ENCODE measurements at places on chromosomes 6 and 20.

- DNase-seq = no peak
Observed at GRCh38 chr20:10375191-10375590, 58.8 kb downstream of the MKKS start.

DNA sequence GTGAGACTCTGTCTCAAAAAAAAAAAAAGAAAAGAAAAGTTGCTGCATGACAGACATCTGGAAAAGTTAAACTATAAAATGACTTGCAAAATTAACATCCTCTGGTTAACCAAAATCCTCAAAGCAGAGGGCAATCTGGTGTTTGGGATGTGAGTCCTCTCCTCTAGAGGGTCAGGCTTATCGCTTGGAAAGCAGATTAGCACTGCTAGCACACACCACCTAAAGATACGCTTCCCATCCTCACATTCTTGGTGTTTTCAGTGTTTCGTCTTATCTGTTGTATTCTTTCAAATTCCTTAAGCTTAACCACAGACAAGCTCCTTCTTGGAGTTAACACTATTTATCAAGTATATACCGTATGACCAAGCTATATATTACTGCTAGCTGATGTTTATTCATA, 198.0 kb downstream of the SOX4 start:
- no peak for DNase-seq

GRCh38 chr20:1295276-1295930, 29.3 kb downstream of the SNPH start:
- no peak for DNase-seq

DNA sequence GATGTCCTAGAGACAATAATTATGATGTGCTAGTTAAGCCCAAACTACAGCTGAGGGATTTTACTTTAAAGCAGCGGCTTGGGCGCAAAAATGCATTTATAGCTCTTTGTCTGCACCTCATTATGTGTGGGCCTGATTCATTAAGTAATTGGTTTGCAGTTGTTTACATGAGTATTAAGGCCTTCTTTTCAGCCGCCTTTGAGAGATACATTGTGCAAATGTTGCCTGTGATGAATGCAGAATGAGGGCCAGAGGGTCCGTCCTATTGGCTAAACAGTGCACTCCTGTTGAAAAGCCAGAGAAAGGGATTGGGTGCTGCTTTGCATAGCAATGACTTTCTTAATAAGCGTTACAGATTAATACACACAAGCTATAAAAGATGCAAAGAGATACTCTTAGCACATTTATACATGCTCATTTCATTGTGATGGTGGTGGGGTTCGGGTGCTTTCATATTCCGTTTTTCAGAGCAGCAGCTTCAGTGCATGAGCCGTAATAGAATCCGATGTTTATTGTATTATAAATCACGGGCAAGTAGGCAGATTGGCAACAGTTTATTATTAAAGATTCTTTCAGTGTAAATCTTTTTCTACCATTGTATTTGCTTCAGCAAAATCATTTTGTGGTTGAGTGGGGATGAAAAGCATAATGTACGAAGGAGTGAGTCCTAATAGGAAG, 68.2 kb upstream of the XRN2 start:
- no peak for DNase-seq

- no peak for DNase-seq
Observed at GRCh38 chr6:21371061-21371460, 222.5 kb upstream of the SOX4 start.

GRCh38 chr6:144564202-144564601, 279.1 kb downstream of the UTRN start:
- DNase-seq = no peak

DNA sequence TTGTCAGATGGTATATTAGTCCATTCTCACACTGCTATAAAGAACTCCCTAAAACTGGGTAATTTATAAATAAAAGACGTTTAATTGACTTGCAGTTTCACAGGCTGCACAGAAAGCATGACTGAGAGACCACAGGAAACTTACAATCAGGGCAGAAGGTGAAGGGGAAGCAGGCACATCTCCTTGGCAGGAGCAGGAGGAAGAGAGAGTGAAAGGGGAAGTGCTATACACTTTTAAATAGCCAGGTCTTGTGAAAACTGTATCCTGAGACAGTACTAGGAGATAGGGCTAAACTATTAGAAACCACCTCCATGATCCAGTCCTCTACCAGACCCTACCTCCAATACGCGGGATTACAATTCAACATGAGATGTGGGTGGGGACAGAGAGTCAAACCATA, 193.9 kb upstream of the KCNG1 start:
- no peak for DNase-seq

DNA sequence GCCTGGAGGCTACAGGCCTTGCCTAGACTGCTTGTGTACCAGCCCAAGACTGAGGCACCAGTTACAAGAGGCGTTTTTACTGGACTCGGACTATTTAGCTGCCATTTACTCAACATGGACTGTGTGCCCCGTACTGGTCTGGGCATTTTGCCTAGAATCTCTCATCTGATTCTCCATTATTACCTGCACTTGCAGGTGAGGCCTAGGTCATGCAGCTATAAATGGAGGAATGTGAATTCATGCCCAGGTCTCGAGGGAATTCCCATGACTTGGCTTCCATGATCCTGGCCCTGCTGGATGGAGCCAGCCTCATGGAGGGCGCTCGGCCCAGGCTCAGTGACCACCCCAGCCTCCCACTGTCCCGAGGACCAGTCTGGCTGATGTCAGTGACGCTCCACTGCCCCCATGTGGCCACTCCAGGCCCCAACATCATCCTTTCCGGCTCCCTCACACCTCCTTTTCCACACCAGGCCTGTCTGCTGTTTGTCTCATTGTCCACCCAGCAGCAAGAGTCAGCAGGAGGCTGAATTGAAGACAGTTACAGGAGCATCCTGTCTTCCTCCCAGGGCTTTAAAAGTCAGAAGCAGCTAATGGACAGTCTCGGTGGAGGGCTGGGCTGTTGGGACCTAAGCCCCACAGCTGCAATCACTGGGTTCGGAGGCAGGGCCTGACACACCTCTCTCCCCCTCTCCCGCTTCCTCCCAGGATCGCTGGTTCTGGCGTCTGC, 8.7 kb downstream of the MMP24OS start:
- no peak for DNase-seq

DNA sequence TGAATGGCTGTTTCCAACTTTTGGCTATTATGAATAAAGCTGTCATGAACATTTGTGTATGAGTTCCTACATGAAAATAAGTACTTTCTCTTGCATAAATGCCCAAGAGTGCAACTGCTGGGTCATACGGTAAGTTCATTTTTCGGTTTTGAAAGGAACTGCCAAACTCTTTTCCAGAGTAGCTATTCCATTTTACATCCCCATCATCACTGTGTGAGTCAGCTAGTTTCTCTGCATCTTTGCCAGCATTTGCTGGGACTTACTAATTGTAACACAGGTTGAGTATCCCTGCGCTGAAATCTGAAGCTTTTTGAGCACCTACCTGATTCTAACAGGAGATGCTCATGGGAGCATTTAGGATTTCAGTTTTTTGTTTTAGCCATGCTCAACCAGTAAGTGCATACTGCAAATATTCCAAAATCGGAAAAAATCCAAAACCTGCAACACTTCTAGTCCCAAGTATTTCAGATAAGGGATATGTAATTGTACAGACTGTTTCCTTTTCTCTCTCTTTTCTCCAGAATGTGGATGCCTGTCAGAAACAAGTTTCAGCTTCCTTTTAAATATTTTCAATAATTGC, 118.4 kb downstream of the DTNBP1 start:
- no peak for DNase-seq

DNA sequence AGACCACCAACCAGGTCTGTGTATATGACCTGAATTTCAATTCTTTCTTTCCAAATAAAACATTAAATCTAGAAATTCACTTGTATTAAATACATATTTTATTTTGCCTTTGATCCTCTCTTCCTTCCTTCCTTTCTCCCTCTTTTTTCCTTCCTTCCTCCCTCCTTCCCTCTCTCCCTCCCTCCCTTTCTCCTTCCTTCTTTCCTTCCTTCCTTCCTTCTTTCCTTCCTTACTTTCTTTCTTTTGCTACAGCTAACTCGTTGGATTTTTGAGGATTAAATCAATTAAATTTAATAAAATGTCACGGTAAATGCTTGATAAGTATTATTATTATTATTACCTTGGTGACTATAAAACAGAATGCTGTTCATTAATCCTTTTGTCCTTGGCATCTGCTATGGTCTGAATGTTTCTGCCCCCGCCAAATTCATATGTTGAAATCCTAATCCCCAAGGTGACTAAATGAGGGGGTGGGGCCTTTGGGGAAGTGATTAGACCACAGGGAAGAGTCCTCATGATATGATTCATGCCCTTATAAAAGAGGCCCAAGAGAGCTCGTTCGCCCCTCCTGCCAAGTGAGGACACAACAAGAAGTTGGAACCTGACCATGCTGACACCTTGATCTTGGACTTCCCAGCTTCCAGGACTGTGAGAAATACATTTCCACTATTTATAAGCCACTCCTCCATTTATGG, 67.6 kb upstream of the BTBD3 start:
- DNase-seq = no peak

GRCh38 chr6:170232186-170233002, 58.5 kb downstream of the DLL1 start:
- DNase-seq = no peak

DNA sequence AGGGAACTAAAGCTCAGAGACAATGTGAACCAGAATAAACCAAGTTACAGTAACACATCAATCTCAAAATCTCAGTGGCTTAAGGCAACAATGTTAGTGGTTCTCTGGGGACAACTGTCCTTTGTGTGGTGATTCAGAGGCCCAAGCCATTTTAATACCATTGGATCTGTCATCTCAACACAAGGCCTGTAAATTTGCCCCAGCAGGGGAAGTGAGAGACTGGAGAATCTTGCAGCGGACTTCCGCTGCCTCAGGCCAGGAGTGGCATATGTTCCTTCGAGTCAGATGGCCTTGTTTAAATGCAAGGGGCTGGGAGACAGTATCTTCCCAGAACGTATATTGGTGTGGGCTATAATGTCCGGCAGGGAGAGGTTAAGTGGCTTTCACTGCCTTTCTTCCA, 126.0 kb downstream of the CD83 start:
- DNase-seq = no peak

- DNase-seq = no peak
Observed at GRCh38 chr20:6530254-6530653, 237.2 kb upstream of the BMP2 start.

DNA sequence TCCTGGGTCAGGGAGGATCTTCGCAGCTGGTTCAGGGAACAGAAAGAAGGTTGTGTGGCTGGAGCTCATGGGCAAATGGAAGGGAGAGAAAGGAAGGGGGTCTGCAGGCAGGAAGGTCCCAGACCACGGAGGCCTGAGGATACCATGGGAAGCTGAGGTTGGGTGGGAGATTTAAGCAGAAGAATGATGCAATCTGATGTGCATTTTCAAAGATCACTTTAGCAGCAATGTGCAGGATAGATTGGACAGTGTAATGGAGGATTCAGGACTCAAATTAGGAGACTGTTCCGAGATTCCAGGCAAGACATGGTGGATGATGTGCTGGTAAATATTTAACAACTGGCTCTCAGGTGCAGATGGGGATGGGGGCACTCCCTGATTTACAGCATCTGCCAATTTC, 5.8 kb upstream of the RRBP1 start:
- no peak for DNase-seq

DNA sequence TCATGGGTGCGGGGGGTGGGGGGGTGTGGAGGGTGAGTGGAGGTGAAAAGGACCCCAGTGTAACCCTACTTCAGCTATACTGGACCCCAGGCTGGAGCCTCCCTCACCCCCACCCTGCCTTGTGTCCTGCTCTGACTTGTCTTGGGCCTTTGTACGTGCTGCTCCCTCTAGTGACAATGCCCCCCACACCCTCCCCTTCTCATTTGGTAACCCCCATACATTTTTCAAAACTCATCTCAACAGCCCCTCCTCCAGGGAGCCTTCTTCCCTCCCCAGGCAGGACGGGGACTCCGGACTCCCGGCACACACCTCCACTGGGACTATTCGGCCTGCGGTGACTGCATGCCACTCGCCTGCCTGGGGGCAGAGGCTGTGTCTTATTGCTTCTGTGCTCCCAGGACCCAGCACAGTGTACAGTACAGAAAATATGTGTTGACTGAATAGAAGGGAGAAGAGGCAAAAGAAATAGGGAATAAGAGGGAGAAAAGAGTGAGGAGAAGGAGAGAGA, 108.2 kb downstream of the VEGFA start:
- DNase-seq = no peak

DNA sequence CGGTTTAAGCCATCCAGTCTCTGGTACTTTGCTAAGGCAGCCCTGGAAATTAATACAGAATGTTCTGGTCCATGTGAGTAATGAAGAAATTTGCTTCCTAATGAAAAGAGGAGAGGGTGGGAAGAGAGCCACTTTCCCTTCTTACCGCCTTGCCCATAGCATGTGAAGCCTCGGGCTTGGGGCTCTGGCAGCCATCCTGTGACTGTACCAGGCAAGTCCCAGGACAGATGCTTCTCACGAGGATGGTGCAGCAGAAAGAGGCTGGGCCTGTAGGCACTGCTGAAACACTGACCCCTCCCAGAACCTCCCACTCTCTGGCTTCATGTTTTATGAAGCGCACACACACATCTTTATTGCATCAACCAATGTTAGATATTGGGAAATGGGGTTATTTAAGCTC, 74.8 kb downstream of the IYD start:
- DNase-seq = no peak

GRCh38 chr6:161319231-161319630, 45.4 kb upstream of the AGPAT4 start:
- DNase-seq = no peak

DNA sequence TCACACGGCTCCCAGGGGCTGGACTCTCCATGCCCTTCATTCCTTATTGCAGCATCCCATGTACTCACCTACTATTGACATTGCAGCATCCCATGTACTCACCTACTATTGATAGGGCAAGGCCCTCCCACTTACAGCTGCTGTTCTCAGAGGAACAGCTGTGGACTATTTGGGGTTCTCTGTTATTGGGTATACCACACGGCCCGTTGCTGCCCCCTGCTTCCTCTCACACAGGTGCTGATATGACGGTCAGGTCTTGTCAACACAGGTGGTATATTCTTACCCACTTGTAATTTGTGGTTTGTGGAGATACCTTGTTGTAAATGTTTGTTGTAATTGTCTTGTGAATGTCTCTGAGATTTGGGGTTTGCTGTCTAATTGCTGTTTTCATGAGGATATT, 18.8 kb downstream of the ALDH5A1 start:
- DNase-seq = no peak

GRCh38 chr6:121951918-121952379, 447.5 kb upstream of the HSF2 start:
- DNase-seq = no peak

DNA sequence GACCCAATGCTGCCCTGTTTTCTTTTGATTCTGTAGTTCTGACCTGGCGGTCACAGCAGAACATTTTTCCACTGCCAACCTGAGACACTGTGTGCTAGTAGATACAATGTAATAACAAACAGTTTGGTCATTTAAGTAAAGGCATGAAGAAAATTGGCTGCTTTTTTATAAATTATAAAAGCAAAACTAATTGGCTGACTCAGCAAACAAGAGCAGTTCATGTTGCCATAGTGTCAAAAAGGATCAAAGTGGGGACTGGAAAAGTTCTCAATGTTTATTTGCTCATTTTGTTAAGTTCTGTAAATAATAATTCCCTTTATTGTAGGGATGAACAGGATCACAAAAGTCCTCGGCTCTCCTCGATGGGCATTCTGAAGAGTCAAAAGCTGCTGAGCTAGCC, 599.5 kb downstream of the PKHD1 start:
- no peak for DNase-seq

DNA sequence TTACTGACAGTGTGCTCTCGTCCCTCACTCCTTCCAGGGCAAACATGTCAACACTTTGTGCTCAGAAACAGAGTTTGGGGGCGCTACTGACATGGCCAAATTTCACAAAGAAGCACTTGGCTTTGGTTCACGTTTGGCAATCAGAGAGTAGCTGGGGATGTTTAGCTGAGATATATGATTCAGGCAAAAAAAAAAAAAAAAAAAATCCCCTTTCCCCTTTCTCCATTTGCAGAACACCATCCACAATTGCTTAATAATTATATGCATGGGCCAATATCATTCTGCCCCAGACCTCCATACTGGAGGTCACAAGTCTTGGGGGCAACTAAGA, 128.4 kb upstream of the ADGRF1 start:
- no peak for DNase-seq
